ENCODE measurements at places on chromosomes 1 and 21. TPM values are rescaled to one million over a fixed set of nuclear protein-coding genes. Genes with fewer than 3 reads are reported as not detected.

U2AF1 gene
- total RNA-seq = 24.0 TPM

SPTA1 gene
- total RNA-seq = not detected

ADAM30 gene
- 0.16 TPM for total RNA-seq

MXRA8 gene
- 281 TPM for total RNA-seq

PTPN7 gene
- total RNA-seq = not detected

CHIA gene
- total RNA-seq = not detected

IKBKE gene
- 8.8 TPM for total RNA-seq

NES gene
- 34.3 TPM for total RNA-seq

SPRR1B gene
- not detected for total RNA-seq

RGS7 gene
- 0.13 TPM for total RNA-seq

KIF26B gene
- 2.7 TPM for total RNA-seq

S100A12 gene
- not detected for total RNA-seq

TRAPPC3 gene
- total RNA-seq = 102 TPM
